Right hindlimb (tissue), 1 donor: ENCODE measurements at places on chromosomes 3 and 15.

GRCh38 chr3:25782636-25782937, 656 bp downstream of the NGLY1 start:
- no peak for DNase-seq

DNA sequence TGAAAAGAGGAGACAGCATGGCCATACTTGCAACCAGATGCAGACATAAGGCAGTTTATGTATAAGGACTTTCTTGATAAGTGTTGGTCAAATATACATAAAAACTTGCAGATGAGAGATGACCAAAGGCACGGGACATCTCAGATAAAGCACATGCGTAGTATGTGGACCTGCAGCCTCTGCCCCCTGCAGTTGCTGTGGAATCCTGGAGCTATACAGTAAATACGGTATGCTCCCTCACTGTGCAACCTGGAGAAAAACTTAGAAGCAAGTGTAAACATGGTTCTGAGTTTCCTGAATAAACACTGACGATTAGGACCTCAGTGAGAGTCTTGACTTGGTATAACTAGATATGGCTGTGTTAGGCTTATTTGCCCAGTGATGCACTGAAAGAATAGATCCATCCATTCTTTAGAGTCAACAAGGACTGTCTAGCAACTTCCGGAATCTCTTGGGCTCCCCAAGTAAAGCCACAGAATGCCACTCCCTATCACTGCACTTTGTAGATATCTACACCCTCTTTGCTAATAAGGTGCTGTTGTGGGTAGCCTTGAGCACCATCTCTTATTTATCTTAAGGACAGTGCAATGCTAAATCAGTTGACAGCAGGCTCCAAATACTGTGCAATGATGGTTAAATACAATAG, 40.2 kb downstream of the GJD2 start:
- no peak for DNase-seq

GRCh38 chr3:3586843-3587646, 212.2 kb upstream of the LRRN1 start:
- DNase-seq, result no peak

DNA sequence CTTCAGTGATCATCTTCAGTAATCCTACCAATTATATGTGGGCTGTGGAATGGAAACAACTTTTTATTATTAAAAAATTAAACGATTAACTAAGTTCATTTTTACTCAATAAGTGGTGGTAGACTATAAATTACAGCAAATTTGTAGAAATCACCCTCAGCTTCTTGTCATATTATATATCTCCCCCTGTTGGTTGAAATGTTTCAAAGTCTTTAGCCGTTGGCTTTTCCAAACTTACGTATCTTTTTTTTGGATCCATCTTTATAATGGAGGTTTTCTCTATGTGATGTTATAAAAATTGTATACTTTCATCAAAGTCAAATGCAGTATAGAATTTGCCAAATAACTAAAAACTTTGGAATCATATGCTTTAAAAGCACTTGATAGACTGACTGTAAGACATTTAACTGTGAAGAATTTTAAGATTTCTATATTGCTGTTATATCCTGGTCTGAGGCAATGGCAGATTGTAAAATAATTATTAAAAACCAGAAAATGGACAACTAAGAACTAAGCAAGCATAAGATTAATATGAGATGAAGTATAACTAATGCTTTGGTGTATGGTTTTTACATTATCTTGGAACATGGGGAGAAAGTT, 44.7 kb downstream of the ATP11B start:
- no peak for DNase-seq

- DNase-seq, result no peak
These were observed 243.6 kb upstream of the MDFIC2 start for GRCh38 chr3:70556056-70556455.

- DNase-seq, result no peak
These were observed 20.8 kb upstream of the RAD18 start for GRCh38 chr3:8984081-8984480.
